ENCODE measurements at places on chromosomes 16 and 17.

DNA sequence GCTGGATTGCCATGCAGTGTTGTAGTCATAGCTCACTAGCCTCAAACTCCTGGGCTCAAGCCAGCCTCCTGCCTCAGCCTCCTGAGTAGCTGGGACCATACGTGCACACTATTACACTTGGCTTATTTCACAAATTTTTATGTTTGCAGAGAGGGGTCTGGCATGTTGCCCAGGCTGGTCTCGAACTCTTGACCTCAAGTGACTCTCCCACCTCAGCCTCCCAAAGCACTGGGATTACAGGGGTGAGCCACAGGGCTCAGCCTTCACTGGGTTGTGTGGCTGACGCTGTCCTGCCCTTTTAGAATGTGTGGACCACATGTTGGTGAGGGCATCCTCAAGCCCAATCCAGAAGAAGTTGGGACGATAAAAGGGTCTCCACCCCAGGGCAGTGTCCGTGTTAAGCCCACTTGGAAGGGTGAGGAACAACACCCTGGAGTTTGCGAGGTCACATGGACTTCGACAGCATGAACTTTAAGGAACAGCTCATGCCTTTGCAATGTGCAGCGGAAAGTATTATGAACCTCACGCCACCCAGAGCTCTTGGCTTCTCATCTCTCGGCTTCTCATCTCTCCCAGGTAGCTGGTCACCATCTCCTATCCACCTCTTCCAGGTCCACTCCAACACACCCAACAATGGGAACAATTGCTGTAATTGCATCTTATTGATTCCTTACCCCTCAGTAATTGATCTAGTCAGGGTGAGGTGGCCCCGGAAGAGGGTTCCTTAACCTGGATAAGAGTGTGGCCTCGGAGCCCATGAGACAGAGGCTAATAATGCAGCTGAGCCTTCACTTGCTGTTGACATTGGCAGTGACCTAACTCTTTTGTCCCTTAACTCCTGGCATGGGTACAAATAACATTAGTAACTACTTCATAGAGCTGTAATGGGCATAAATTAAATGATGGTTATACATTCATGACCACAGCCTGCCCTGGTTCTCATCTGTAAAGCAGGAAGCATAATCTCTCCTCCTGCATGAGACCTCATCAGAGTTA is 6.7 kb downstream of the FOXL1 start:
- DNase-seq: no peak

- peak; percentile 1 for DNase-seq
These were observed 46.4 kb upstream of the CDH13 start for GRCh38 chr16:82580298-82580890.

- DNase-seq: no peak
These were observed 2.0 kb upstream of the CANT1 start for GRCh38 chr17:79011451-79012147.

DNA sequence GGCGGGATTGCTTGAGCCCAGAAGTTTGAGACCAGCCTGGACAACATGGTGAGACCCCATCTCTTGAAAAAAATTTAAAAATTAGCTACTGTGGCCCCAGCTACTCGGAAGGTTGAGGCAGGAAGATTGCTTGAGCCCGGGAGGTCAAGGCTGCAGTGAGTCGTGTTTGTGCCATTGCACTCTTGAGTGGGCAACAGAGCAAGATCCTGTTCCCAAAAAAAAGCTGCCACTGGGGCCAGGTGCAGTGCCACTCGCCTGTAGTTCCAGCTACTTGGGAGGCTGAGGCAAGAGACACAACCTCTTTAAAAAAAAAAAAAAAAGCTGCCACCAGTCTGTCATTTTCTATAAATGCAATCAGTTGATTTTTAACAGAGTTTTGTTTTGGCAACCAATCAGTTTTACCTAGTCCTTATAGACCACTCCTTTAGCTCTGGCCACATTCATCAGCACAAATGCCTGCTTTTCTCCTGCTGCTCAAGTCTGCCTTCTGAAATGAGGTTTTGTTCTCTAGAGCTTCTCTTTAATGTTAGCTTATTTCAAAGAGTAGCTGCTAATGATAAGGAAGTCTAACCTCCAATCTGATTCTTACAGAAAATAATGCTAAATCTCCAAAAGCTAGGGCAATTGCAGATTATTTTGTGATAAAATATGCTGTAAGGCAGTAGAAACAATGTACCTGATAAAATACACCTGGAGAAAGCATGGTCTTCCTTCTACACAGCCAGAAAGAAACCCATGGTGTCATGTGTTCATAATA is 64.8 kb downstream of the TUBD1 start:
- DNase-seq: peak; percentile 58

DNA sequence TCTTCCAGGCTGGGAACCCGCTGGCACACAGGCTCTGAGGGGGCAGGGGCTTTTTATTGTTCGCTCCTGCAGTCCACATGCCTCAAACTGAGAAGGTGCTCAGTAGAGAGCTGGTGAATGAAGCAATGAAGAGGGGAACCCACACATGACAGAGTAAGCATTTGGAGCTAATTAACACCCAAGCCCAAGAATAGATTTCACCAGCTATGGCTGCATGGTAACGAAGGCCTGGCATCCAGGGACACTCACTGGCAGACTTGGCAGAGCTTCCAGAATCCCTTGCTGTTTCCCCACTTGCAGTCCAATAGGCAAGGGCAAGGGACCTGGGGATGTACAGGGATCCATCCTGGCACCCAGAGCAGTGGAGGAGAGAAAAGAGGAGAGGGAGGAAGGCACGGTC is 12.2 kb downstream of the FLOT2 start:
- DNase-seq: no peak

- DNase-seq: no peak
These were observed 95.9 kb upstream of the CIBAR2 start for GRCh38 chr16:85208181-85208580.

DNA sequence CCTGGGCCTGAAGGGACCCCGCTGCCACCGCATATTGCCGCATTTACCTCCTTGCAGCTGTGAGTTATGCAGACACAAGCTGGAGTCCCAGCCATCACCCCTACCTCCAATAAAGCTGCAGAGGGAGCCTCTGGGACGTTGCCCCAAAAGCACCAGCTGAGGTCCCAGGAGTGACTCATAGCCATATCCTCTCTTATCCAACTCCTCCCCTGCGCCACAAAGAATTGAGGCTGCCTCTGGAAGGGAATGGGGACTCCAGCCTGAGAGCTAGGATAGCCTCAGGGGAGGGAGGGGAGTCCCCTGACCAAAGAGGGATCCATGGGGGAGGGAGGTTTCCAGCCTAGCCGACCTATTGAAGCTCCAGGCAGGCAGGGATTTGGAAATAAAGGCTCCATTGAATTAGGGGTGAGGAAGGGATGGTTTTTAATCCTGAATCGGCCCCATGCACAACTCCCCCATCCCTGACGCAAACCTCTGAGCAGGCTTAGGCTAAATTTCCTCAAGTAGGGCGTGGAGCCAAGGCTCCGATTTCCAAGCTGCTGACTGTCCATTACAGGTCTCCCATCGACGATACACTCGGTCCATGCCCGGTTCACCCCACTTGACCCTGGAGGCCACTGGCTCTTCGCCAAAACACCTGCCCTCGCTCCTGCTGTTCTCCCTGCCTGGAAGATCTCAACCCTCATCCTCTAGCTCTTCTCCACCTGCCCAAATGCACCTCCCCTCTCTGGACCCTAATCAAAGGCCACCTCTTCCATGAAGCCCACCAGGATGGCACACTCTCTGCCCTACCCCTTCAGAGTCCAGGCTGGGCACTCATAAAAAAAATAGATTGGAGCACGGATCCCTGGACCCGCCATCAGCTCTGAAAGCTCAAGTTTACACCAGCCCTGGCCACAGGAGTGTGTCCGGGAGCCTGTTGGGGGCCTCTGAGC is 27.5 kb downstream of the PIMREG start:
- DNase-seq: no peak

- no peak for DNase-seq
These were observed 129.3 kb upstream of the AXIN2 start for GRCh38 chr17:65690626-65691310.

DNA sequence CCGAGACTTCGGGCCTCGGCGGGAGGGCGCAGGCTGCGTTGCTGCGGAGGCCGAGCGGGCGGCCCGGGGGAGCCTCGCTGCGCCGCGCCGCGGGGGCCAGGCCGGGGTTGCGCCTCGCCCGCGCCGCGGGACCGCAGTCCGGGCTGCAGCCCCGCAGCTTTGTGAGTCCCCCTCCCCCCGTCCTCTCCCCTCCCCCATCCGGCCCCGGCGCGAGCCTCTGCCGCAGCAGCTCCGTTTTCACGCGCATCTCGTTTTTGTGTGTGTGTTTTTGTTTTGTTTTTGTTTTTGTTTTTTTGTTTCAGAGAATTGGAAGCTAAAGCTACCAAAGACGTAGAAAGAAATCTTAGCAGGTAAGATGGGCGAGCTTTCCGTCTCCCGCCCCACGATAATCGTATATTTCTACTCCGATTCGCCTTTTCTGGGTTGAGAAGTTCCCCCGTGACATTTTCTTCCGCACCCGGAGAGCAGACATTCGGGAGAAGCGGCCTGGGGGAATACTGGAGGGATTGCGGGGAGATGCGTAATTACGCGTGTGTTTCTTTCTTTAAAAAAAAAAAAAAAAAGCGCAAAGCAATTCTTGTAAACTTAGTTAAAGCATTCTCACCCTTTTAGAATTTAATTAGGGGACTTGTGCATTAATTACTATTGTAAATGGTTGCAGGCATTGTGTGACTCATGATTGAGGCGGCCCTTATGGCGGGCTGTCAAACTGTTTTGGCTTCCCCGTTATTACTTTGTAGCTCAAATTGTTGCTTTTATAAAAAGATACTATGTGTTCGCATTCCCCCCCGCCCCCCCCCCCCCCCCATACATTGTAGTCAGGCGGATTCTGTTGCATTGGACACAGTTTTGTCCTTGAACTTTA is 732 bp downstream of the TNRC6A start:
- DNase-seq: peak; percentile 62

DNA sequence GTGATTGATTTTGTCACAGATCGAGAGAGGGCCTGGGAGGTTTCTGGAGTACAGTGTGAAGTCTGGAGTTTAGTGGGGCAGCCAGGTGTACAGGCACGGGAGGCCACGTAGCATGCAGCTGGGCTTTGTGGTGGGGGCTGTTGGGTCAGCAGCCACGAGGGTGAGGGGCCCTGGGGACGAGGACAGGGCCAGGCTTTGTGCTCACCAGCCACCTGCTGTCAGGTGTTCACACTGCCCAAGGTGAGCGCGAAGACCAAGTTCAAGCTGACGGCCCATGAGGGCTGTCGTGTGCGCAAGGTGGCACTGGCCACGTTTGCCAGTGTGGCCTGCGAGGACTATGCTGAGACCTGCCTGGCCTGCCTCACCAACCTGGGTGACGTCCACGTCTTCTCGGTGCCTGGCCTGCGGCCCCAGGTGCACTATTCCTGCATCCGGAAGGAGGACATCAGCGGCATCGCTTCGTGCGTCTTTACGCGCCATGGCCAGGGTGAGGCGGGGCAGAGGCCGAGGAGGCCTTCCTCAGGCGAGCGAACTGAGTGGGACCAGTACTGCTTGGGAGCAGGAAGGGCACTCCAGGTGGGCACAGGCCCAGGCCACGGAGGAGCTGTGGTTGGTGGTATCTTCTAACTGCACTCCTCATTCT is 15.9 kb downstream of the LLGL1 start:
- no peak for DNase-seq

GRCh38 chr17:37483311-37484039 is 6.2 kb upstream of the DUSP14 start:
- no peak for DNase-seq

GRCh38 chr17:4645642-4646041 is 4.2 kb upstream of the ALOX15 start:
- no peak for DNase-seq

- no peak for DNase-seq
These were observed 2.6 kb downstream of the MXRA7 start for GRCh38 chr17:76707985-76708807.

GRCh38 chr16:10048850-10049249 is 133.4 kb downstream of the GRIN2A start:
- DNase-seq: no peak

DNA sequence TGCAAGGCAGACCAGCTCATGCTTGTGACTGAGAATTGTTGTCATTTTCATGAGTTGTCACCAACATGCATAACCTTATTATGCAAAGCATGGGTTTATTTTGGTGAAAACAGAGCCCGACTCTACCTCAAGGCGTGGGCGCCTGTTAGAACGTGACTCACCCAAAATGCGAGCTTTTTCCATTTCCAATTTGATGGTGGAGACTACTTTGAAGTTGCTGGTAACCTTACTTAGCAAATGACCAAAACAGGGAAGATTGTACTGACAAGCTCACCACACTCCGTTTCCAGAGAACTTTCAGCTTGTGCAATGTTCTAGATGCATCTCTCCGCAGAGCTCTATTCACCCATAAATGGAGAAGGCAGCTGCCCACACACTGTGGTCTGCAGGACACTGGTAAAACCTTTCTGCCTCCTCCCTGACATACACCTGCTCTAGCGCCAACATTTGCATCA is 284.5 kb downstream of the MAF start:
- no peak for DNase-seq

DNA sequence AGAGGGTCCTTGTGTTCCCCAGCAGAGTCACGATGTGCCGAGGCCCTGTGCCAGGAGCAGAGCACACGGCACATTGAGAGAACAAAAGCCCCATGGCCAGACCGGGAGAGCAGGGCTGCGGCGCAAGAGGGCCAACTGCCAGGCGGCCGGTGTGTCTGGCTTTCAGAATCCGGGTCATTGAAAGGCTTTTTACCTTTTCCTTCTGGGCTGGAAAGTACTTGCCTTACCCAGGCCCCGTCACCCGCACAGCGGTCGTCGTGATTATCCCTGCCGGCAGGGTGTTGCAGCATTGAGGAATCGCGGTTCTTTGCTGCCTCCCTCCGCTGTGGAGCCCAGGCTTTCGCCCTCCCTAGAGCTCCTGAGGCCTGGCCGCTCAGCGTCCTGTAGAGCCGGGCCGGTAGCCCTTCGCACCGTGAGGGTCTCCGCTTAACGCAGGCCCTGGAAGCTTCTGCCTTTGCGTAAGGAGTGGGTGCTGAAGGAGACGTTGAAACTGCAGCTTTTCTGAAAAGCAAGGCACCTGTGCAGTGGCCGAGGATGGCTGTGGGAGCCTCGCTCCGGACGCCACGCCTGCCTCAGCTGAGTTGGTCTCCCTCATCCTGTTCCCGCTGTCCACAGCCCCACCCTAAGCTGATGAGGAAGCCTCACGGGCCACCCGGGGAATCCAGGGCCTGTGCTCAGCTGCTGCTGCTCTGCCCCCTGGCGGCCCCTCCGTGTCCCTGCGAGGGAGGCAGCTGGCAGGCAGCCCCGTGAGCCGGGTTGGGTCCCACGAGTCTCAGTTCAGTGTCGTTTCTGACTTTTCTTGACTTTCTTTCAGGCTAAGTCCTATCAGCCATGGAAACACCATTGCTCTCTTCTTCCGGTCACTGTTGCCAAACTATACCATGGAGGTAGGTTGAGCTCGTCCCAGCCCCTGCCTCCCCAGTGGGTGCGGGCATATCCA is 8.6 kb upstream of the MC1R start:
- peak; percentile 85 for DNase-seq

DNA sequence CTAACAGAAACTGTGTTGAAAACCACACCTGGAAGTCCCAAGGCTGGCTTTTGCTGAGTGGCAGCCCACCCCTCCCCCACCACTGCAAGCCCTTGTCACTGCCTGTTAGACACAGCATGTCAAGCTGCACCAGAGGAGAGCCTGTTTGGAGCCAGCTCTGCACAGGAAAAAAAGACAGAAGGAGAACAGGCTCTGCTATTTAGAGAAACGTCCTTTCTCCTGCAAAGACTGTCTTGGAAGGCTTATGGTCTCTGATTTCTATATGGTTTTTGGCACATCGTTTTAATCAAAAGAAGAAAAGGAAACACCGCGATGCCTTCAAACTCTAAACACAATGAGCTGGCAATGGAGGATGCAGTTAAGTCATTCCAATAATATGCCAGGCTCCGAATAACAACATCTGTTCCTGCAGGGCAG is 275.5 kb downstream of the MAP2K4 start:
- no peak for DNase-seq
